Muscle of leg (tissue), 16 donors: ENCODE measurements at places on chromosomes 5 and 9. TPM values are rescaled to one million over a fixed set of nuclear protein-coding genes. Genes with fewer than 3 reads are reported as not detected.

DNA sequence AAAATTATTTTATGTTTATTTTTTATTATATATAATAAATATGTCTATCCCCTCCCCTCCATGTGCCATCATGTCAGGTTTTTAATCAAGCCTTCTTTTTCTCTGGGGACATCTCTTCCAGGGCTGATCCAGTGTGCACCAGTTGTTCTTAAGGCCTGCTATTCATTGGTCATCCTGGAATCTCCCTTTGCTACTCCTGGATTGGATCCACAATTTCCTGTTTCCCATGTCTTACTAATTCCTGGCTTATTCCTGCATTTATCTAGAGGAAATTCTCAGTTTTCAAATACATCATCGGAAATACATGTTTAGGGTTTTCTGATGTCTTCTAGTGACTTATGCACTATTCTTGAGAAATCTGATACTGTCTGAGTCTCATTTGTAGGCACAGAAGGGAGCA, 56.8 kb downstream of the ANGPTL2 start:
- no peaks in the 10 kb centered on the region for H3K4me1 ChIP-seq
- H3K4me3 ChIP-seq, result no peak overlapping the region
- peak overlapping the region; percentile 23 for H3K27ac ChIP-seq
- H3K27me3 ChIP-seq, result no peaks in the 10 kb centered on the region

GRCh38 chr9:9625248-9625647, 987.6 kb downstream of the PTPRD start:
- DNase-seq, result no peak
- no peaks in the 10 kb centered on the region for H3K4me1 ChIP-seq
- no peaks in the 10 kb centered on the region for H3K27me3 ChIP-seq
- H3K27ac ChIP-seq, result no peak overlapping the region

- no peak overlapping the region for H3K4me3 ChIP-seq
- peaks cover 84% of the 10 kb centered on the region for H3K36me3 ChIP-seq
- H3K4me1 ChIP-seq, result no peaks in the 10 kb centered on the region
- no peaks in the 10 kb centered on the region for H3K27me3 ChIP-seq
- H3K27ac ChIP-seq, result no peak overlapping the region
These were observed 53.5 kb upstream of the TGFBR1 start for GRCh38 chr9:99051406-99051805.

DNA sequence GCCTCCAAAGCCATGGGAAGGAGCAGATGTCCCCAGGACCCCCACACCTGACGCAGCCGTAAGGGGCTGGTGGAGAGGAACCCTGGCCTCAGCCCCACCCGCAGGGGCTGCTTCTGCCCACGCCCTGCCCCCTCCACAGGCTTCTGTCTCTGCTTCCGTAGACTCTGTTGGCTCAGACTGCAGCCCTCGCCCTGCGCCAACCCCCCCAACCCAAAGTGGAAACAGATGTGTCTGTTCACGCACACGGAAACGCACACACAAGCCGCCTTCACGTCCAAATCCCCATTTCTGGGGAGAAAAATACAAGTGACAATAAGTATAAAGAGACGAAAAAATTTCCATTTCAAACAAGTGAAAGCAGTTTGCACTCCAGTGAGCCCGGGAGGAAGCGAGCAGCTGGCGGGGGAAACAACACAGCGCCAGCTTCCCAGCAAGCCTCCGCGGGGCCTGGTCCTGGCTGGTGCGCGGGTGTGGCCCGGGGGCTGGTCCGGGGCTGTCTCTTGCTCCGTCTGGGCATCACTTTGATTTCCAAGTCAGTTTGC, 32.6 kb upstream of the RXRA start:
- DNase-seq, result peak; percentile 74
- H3K36me3 ChIP-seq, result no peaks in the 10 kb centered on the region
- peak overlapping the region; percentile 52 for H3K27ac ChIP-seq

DNA sequence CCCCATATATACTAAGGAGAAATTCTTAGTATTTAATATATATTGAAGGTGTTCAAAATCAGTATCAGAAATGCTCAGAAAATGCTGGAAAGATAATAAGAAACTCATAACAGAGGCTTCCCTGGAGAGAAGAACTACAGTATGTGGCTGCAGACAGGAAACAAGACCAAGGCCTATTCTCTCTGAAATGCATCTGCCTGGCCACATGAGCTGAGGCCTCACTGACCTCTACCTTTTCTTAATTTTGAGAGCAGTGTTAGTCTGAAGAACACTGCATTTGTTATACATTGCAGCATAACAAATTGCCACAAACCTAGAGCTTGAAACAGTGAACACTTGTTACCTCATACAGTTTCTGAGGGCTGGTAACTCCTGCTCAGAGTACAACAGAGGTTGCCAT, 133.4 kb upstream of the SPEF2 start:
- no peak overlapping the region for H3K4me3 ChIP-seq
- H3K4me1 ChIP-seq, result no peaks in the 10 kb centered on the region
- H3K36me3 ChIP-seq, result no peaks in the 10 kb centered on the region
- H3K27me3 ChIP-seq, result no peaks in the 10 kb centered on the region
- no peak overlapping the region for H3K27ac ChIP-seq

GRCh38 chr9:125586172-125586511, 120.9 kb downstream of the MAPKAP1 start:
- H3K36me3 ChIP-seq, result peaks cover 11% of the 10 kb centered on the region
- H3K27me3 ChIP-seq, result no peaks in the 10 kb centered on the region
- no peaks in the 10 kb centered on the region for H3K4me1 ChIP-seq
- no peak for DNase-seq

DNA sequence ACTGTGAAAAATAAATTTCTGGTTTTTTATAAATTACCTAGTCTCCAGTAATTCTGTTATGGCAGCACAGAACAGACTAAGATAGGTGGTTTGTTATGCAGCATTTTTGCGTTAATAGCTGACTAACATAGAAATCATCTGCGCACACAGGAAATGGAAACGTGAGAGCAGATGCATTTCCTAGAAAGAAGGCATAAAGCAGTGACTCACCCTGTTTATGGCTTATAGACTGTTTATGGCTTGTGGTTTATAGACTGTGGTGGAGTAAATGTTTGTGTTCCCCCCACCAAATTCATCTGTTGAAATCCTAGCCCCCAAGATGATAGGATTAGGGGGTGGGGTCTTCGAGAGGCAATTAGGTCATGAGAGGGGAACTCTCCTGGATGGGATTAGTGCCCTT, 18.3 kb upstream of the OSMR start:
- no peak overlapping the region for H3K4me3 ChIP-seq
- no peak overlapping the region for H3K27ac ChIP-seq
- no peaks in the 10 kb centered on the region for H3K4me1 ChIP-seq
- no peaks in the 10 kb centered on the region for H3K27me3 ChIP-seq
- H3K36me3 ChIP-seq, result peaks cover 2% of the 10 kb centered on the region
- DNase-seq, result no peak

GRCh38 chr5:180718810-180719453, 20.9 kb downstream of the OR2Y1 start:
- no peaks in the 10 kb centered on the region for H3K36me3 ChIP-seq
- H3K4me1 ChIP-seq, result no peaks in the 10 kb centered on the region
- peak; percentile 38 for DNase-seq

Gene CCL27
- total RNA-seq, result 0.31 TPM

Gene AFF4
- total RNA-seq, result 32.3 TPM

Gene TOPORS
- 19.8 TPM for total RNA-seq
